ENCODE measurements at places on chromosomes 3 and 15. TPM values are rescaled to one million over a fixed set of nuclear protein-coding genes. Genes with fewer than 3 reads are reported as not detected.

STRIT1 gene
- polyA plus RNA-seq: not detected

GRCh38 chr3:98508582-98508981 lies 11.1 kb downstream of the OR5K2 start:
- no peak for DNase-seq

ETV5 gene
- polyA plus RNA-seq: 18.4 TPM

ALDH1L1 gene
- 0.40 TPM for polyA plus RNA-seq

DNA sequence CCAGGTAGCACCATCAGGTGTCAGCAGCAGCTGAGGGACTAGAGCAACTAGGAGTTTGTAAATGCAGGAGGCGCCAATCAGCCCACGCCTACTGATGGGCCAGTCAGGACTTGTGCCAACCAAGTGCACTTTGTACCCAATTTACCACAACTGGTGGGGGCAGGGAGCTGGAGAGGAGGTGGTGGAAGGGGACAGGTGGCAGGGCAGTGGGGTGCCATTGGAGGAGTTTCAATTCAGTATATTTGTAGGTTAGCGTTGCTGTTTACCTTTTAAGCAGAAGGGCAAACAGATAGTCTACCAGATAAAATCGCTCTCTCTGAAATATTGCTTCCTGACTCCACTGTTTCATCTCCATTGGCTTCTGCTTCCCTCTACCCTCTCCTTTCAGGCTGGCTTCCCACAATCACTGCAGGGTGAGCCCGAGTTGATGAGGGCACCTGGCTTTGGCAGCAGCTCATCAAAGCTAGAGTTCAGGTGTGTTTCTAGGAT lies 75.7 kb downstream of the TRIM69 start:
- no peak for DNase-seq

ONECUT1 gene
- not detected for polyA plus RNA-seq

CLDN11 gene
- polyA plus RNA-seq: not detected

DNA sequence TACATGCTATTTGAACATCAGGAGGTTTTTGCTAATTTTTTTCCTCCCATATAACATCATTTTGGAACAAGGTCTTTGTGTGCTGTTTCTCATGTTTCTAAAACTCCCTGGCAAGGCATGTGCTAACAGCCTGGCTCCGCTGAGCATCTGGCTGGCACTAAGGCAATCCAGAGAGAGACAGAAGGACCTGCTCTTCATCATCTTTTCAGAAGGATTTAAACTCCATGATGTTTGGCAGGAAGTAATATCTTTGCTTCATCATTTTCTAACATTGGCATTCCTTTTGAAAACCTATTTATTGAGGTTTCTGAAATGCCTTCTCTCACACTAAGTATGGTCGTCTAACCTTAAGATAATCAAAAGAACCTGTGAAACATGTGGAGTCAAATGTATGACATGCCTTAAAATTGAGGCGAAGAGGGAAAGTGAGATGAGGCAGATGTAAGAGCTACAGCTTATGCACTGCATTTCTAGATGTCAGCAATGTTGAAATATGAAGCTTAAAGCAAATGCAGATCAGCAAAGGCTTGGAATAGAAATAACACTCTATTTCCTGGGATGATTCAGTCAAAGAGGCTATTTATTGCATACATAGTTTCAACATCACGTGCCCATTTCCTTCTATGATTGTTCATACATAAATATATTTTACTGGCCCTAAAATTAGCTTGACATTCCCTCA lies 592.0 kb downstream of the ZNF385D start:
- DNase-seq: no peak

DNA sequence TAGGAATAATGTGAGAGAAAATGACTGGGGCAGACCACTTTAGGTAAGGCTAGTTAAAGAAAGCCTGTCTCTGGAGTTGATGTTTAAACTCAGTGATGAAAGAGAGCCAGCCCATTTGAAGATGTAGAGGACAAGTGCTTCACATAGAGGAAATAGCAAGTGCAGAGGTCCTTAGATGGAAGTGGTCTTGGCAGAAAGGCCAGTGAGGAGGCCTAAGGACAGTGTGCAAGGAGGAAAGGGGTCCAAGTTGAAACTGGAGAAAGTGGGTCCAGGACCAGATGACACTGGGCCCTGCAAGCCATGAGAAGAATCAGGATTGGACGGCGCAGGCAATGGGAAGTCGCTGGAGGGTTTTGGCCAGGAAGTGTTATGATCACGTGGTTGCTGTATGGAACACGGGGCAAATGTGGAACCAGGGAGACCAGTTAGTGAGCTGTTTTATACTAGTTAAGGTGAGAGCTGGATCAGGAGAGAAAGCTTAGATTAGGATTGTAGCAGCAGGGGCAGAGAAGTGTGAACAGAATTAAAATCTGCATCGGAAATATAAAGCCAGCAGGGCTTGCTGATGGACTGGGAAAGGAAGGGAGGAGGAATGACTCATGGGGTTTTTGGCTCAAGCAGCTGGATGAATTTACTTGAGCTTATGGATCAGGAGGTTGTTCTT lies 48.0 kb upstream of the SCAANT1 start:
- no peak for DNase-seq

- no peak for DNase-seq
These were observed 41.3 kb downstream of the ZNF445 start for GRCh38 chr3:44436181-44436580.

CHRNA7 gene
- polyA plus RNA-seq: not detected

- no peak for DNase-seq
These were observed 41.8 kb upstream of the MYZAP start for GRCh38 chr15:57549935-57550334.

FOXB1 gene
- polyA plus RNA-seq: not detected

DNA sequence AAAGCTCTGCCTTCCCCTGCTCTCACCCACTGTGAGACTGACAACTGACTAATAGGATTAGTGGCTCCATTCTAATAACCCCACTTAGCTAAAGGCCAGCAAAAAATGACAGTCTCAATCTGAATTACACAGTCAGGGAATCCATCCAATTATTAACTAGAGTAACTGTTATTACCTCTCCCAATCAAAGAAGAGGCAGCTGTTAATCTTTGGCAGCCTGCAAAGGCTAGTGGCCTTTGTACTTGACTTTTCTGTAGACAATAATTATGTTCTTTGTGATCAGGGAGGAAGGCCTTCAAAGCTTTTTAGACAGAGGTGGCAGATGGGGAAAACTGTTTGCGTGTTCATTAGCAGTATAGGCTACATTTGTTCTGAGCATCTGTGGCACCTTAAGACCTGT lies 177.7 kb downstream of the ISL2 start:
- DNase-seq: no peak

DNA sequence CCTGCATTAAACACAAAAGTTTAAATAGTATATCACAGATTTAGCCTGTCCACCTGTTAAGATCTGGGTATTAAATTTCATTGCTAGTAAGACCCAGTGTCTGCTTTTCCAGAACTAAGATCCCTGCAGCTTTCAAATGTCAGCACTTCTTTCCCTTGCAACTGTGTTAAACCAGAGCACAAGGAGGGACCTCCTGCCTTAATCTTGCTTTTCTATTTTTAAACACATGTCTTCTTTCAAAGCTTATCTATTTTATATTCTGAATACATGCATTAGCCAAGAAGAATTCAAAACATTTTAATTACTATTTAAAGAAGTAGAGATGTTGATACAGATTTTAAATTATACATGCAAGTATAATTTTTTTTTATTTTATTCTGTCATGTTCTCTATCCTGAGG lies 315.1 kb downstream of the ARPP21 start:
- DNase-seq: no peak

GRCh38 chr15:84828086-84828908 lies 11.1 kb downstream of the ALPK3 start:
- no peak for DNase-seq

WDR76 gene
- polyA plus RNA-seq: 22.0 TPM

GRCh38 chr3:15541371-15541770 lies 19.9 kb upstream of the COLQ start:
- DNase-seq: no peak

RTP4 gene
- 3.9 TPM for polyA plus RNA-seq

All from GM12878 (cell line).